Dorsolateral prefrontal cortex (tissue), 122 donors: ENCODE measurements at places on chromosomes 11 and 22.

- no peak for DNase-seq
Measured at GRCh38 chr11:82676483-82677094, 57.1 kb downstream of the FAM181B start.

DNA sequence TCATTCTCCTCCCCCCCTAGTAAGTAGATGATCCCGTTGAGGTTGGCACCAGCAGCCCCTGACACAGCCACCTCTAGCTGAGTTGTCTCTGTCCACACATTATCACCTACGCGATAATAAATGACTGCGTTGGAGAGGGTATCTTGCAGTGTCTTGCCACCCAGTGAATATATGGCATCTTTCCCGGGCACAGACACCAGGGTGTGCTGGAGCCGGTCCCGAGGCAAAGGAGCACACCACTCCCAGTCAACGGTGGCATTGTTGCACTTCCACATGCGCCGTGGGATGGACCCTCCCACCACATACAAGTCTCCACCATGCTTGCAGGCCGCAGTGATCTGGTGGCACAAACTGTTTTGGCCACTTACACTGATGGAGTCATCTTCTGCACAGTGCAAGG, 5.4 kb downstream of the KBTBD4 start:
- DNase-seq, result no peak

DNA sequence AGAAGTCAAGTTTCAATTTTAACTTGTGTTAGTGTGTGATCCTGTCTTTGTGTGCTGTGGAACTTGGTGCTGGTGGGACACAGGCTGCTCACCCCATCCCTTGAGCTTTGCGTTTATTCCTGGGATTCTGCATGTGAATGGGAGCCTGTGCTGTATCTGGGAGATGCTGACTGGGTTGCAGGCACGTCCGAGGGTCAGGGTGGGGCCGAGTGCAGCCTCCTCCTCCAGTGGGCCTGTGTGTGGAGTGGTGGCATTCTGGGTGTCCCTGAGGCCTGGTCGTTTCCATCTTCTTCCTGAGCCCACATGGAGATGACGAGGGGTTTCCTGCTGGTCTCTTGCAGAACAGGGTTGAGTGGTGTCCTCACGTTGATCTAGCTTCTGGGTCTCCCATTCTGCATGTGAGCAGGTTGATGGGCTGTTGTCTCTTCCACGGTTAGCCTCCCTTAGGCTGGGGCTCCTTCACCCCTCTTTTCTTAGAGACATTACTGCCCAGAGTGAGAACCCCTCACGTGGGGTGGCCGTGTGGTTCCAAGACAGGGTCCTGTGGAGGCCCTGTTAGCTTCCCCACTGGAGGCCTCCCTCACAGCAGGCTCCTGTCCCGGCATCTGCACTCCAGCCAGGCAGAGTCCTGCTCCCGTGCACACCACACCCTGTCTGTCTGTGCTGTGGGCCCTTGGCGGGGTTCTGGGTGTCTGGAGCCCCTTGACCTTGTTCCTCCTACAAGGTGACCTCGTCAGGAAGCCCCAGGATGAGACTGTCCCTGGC, 4.9 kb downstream of the PTDSS2 start:
- DNase-seq, result no peak

DNA sequence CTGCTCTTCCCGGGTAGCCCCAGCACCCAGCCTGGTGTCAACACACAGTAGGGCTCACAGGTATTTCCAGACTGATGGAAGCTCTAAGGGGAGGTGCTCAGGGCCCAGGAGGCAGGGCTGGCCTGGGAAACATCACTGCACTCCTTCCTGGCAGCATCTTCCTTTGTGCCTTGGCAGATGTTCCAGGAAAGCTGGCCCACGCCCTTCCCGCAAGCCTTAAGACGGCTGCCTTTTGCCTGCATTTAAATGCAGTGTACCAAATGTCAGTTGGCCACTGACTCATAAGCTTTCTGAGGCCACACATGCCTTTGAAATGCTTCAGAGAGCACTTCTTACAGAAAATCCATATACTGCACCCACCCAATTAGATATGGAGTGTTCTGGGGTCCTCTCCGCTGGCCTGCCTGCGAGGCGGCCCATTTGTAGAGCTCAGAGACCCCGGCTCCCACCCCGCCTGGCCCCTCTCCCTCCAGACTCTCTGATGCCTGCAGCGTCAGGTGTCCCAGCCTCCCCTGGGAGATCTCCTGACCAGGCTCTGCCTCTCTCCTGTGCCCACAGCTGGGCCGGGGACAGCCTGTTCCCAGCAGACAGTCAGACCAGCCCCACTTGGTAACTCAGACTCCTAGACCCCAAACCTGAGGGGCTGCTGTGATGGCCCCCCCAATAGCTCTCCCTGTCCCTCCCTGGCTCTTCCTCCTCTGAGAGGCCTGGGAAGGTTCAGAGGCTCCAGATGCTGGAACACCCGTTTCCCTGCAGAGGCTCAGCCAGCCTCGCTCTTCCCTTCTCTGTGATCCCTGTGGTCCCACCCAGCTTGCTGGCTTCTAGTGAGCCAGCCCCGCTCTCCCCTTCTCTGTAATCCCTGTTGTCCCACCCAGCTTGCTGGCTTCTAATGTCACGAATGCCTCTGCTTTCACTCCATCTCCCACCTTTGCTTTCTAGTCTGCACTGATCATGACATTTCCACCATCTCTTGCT, 47.6 kb upstream of the THY1 start:
- DNase-seq, result no peak
